ENCODE measurements at places on chromosomes 7 and 10.

GRCh38 chr10:71911296-71911953 lies 52.8 kb upstream of the CHST3 start:
- no peak for DNase-seq

GRCh38 chr7:34806831-34807230 lies 148.8 kb downstream of the NPSR1 start:
- no peak for DNase-seq

DNA sequence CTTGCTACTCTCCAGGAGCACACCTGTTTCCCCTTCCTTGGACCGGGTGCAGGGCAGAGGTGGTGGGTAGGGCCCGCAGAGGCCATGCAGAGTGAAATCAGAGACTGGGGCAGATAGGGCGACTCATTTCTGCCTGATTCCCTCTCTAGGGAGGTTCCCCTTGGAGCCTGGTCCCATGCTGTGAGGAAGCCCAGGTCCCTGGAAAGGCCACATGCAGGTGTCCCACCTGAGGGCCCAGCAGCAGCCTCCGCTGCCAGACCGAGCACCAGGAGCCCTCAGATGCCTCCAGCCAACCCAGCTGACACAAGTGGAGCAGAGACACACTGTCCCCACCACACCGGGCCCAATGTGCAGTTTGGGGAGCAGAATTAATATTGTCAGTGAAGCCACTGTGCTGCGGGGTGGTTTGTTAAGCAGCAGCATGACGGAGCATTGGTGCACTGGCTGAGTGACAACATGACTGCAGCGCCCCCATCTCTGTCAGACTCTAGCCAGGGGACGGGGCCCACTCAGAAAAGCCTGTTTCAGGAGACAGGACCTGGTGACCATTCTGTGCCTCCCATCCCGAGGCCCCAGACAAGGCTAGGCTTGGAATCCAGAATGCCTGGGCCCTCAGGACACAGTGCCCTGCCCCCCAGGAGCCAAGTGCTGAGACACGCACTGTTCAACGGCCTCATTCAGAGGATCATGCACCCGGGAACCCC lies 30.4 kb upstream of the RET start:
- no peak for DNase-seq

- DNase-seq: no peak
Observed at GRCh38 chr10:130464426-130464825, 328.2 kb downstream of the GLRX3 start.

- DNase-seq: no peak
Observed at GRCh38 chr10:124619802-124620490, 124.2 kb downstream of the FAM53B start.

DNA sequence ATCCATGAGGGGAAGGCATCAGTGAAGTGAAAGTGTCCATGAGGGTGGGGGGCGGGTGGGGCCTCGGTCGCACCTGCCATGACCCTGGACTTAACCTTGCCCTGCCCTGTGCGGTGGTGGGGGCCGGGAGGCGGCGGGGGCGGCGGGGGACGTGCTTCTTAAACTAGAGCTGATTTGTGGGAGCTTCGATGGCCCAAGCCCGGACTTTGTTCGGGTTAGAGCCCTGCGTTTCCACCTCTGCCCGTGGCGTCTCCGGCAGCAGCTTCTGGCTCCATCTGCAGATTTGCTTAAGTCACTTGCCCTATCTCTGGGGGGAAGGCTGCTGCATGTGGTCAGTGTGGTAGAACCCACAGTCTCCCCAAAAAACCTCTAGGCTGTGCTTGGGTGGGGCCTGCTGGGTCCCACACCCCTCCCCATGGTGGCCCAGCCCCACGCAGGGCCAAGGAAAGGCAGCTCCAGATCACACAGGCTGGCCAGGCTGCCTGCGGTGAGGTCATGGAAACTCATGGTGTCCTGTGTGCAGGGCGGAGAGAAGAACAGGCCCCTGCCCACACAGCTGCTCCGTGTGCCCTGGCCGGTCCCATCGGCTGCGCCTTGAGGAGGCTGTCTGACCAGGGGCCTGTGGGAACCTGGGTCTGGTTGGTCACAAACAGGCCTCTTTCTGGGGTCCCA lies 93.2 kb downstream of the INPP5A start:
- DNase-seq: no peak

GRCh38 chr7:144854839-144855424 lies 19.1 kb upstream of the TPK1 start:
- DNase-seq: peak; percentile 5

GRCh38 chr7:48518092-48518491 lies 346.8 kb downstream of the ABCA13 start:
- no peak for DNase-seq

- peak; percentile 21 for DNase-seq
Observed at GRCh38 chr10:102555781-102556328, 52.1 kb downstream of the SUFU start.

DNA sequence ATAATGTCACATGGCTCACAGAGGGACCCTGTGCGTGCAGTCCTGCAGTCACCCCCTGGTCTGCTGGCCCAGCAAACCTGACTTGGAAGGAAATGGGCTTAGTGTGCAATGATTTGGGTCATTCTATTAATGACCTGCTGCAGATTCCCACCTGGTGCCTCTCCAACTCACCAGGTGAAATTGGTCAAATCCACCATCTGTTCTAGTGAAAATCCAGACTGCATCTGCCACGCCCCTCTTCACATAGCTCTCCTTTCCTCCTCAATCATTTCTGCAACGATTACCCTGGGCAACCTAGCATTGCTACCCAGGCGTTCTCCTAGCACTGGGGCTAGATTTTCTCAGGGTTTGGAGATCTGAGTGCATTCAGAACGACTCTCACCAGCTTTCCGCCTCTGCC lies 29.4 kb downstream of the SRRM3 start:
- DNase-seq: no peak

DNA sequence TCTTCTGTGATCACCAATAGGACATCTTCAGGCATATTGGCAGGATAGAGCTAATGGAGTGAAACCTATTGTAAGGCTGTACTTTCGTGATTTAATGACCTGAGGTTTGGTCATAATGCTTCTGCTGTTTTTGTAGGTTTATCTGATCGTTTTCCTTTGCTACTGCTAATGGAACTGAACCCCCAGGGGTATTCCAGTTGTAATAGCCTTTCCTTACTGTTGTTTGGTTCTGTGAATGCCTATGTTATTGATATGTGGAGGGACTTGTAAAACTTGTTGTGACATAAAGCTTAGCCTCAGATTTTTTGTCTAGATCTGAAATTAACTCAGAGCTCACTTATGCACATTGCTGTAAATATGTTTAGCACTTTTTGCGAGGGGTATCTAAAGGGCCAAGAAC lies 10.9 kb upstream of the VWA2 start:
- DNase-seq: no peak

DNA sequence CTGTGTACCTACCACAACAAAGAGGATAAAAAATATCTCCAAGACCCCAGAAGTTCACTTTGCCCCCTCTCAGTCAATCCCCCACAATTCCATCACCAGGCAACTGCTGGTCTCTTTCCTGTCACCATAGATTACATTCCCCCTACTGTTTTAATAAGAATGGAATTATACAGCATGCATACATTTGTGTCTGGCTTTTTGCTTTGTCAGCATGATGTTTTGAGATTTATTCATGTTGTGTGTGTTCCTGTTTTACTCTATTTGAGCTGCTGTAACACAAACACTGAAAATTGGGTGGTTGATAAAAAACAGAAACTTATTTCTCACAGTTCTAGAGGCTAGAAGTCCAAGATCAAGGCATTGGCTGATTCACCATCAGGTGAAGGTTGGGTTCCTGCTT lies 214.5 kb upstream of the IGFBP3 start:
- DNase-seq: no peak

GRCh38 chr7:94109556-94109955 lies 105.4 kb upstream of the BET1 start:
- no peak for DNase-seq

- DNase-seq: no peak
Observed at GRCh38 chr10:98425511-98426352, 10.8 kb upstream of the PYROXD2 start.

GRCh38 chr10:78588194-78588811 lies 480.5 kb upstream of the ZMIZ1 start:
- no peak for DNase-seq

DNA sequence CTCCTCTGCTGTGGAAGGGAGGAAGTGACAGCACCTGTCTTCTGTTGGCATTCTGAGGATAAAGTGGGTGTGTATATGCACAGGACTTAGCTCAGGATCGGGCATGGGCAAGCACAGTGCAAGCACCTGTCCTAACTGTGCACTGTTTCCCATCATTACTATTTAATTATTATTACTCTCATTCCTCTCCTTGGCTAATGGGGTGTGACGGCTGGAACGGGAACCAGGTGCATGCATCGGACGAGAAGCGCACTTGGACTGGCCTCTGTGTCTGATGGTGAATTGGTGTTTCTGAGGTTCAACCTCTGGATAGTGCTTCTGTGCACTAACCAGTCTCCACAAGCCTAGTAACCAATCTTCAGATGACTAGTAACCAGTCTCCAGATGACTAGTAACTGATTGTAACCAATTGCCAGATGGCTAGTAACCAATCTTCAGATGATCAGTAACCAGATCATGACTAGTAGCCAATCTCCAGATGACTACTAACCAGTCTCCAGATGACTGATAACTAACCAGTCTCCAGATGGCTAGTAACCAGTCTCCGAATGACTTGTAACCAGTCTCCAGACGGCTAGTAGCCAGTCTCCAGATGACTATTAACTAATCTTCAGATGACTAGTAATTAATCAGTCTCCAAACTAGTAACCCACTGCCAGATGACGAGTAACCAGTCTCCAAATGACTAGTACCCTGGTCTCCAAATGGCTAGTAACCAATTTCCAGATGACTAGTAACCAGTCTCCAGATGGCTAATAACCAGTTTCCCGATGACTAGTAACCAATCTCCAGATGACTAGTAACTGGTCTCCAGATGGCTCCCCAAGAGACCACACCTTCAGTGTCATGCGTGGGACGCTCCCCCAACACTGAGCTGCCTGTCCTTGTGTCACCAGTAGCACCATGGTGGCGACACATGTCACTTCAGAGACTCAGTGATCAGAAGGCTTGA lies 85.8 kb downstream of the PAXIP1 start:
- DNase-seq: no peak

GRCh38 chr7:5543361-5543760 lies 119.7 kb upstream of the TNRC18 start:
- DNase-seq: no peak

DNA sequence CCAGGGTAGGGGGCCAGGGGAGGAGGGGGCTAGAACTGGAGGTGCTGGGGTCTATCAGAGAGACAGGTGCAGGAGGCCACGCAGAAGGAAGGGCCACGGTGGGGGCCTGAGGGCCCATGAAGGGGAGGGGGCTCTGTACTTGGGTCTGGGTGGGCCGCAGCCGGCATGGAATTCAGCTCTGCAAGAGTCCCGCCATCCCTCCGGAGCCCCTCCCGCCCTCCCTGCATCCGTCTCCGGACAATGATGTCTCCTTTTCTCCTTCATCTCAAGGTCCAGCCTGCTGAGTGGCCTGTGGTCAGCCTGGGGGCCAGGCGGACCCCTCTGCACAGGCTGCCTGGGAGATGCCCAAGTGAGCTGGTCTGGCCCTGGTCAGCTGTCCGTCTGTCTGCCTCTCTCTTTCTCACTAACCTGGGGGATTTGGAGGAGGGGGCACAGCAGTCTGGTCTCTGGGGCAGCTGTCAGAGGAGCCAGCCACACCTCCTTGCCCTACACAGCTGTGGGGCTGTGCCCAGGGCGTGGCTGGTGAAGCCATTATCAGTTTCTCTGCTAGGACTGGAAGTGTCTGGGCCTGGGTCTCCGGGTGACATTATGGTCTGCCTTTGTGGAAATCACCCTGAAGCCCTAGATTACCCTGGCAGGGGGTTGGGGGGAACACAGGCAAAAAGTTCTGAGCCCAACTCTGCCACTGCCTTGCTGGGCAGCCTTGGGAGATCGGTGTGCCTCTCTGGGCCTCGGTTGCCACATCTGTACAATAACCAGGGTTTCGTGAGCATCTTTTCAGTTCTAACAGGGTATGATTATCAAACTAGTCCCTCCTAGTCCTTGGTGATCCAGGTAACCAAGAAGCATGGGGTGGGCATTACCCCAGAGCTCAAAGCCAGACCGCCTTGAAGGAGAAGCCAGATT lies 19.0 kb upstream of the HSPB1 start:
- no peak for DNase-seq

DNA sequence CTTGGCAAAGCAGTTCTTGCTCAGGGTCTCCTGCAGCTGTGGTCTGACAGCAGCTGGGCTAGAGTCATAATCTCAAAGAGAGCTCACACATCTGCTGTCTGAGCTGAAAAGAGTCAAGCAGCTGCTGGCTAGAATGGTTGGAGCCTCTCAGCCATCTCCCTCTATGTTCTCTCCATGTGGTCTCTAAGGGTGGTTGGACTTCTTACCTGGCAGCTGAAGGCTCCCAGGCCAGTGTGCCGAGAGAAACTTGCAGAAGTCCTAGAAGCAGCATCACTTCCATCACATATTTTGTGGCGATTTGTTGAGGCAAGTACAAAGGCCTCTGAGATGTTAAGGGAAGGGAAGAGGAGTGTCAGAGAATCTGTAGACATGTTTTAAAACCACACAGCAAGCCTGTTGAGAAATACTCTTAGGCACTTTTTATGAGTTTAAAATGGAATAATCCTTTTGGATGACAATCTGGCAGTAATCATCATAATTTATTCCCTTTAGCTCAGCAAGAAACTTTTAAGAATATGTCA lies 93.2 kb downstream of the REEP3 start:
- no peak for DNase-seq
